ENCODE measurements at places on chromosomes 12 and 14.
A peak's percentile ranks its signal among the peaks of the same experiment; 100 is the strongest.

DNA sequence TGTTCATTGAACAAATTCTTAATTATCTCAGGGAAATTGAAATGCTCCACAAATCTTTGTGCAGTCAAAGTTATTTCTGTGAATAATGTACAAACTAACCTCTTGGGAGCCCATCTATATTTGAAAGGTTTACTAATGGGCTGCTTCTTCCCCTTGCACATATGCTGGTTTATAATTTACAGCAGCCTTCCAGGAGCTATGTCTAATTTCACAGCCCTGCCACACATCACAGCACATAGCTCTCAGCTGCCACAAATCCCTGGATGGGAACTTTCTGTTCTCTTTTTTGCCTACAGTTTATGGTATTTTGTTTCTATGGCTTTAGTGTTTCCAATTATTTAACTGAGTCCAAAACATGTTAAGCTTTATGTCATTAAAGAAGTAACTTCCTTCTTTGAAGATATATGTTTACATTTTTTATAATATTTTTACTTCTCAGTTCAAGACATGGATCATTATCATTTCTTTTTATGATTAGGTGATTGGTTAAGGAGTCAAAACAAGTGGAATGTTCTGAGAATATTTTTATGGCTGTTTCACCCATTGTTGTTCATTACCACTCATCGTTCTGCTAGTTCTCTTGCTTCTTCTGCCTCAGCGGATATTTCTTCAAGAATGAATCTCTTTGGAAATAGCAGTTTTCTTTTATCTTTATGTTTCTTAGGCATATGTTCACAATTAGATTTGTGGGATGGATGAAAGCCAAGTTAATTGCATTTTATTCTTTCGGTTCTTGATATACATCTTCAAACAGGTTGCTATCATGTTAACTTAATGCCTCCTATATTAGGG is 475.6 kb upstream of the MIS18BP1 start:
- no peak for DNase-seq

- DNase-seq, result no peak
These were observed 68.7 kb downstream of the PLEKHA5 start for GRCh38 chr12:19198272-19198671.

DNA sequence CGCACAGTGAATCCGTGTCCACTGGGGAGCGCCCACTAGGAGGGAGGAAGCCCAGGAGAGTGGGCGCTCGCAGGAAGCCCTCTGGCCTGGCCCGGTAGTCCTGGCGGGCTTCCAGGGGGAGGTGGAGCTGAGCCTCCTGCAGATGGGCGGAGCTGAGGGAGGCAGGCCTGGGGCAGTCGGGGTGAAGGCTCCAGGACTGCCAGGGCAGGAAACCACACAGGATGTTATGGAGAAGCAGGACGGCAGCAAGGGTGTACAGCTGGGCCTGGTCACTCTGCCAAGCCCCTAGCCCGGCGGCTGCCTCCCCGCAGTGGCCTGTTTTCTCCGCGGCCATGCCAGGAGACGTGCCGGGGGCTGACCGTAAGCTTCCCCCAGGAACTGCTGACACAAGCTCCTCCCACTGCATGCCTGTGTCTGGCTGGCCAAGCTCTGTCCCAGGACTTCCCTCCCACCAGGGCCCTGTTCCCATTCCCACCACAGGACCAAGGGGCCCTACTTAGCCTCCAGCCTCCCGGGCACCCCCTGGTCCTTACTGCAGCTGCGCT is 143.4 kb upstream of the C14orf180 start:
- no peak for DNase-seq

DNA sequence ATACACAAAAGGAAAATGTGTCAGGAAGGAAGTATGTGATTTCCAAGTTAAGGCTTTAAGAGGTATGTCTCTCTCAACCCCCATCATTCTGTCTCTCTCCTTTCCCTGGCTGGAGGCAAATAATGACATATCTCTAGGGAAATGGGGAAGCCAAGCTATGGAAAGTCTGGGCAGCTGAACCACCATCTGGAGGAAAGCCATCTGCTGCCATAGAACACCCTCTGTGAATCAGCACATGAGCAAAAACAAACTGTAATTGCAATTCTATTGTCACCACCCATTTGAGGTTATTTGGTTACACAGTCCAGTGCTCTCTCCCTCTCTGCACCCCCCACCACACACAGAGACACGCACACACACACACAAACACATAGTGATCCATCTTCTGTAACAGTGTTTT is 766.2 kb downstream of the FLRT2 start:
- no peak for DNase-seq

GRCh38 chr12:49763006-49763591 is 21.7 kb downstream of the TMBIM6 start:
- DNase-seq, result peak; percentile 86

GRCh38 chr14:101454229-101454628 is 107.1 kb upstream of the DIO3 start:
- no peak for DNase-seq

DNA sequence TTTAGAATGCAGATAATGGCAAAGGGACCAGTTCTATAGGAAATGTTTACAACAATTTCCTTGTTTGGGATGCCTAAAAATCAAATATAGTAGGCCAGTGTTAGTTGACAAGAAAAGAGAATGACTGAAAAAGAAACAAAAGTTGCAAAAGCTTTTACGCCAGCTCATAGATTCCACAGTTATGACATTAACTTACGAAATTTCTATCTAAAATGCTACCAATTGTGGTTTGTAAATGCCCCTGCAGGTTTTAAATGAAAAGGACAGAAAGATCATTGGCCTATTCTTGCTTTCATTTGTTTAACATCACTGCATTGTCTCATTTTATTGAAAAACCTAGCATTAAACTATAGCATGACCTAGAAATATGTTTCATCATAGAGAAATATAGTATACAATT is 345.8 kb downstream of the CCDC91 start:
- no peak for DNase-seq

- DNase-seq, result no peak
These were observed 7.4 kb downstream of the CDKN1B start for GRCh38 chr12:12724421-12725085.

- no peak for DNase-seq
These were observed 16.3 kb downstream of the MSRB3 start for GRCh38 chr12:65294641-65295262.

DNA sequence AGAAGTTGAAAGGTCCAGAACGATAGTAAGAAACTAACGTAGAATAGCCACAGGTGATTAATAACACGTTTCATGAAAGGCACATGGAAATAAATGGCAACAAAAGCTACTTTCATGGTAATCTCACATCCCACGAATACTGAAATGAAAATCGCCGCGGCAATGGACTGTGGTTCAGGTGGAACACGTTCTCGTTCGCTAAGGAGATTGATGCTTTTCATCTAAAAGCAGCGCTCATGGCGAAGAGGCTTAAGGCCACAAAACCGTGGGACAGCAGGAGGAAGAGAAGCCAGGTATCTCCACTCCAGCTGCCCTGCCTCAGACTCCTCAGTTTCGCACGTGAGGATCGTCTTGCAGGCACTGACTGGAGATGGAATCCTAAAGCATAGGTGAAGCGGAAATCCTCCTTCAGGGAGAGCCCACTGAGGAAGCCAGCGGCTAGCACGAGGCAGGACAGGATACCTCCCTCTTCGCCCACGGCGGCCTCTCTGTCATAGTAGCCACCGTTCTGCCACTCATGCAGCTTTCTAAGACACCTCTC is 696 bp upstream of the GPHN start:
- no peak for DNase-seq

DNA sequence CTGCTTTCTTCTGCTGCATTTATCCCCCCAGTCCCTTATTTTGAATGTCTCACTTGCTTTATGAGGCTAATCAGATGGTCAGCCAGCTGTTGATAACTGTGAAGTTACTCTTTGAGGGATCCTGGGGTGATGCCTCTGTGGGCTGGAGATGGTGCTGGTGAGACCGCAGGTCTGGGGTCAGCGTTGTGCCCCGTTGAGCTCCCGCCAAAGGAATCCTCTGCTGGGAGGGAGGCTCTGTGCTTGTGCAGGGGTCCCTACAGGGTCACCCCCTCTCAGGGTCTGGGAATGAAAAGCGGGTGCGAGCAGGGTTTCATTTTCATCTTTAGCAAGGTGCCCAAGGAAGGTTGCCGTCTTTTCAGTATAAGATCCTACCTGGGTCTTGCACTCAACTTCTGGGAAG is 161.2 kb upstream of the RTL1 start:
- no peak for DNase-seq

GRCh38 chr14:97692084-97692483 is 894.9 kb downstream of the VRK1 start:
- no peak for DNase-seq

GRCh38 chr12:67534681-67535080 is 113.9 kb upstream of the DYRK2 start:
- DNase-seq, result no peak

- DNase-seq, result no peak
These were observed 61.9 kb upstream of the BEGAIN start for GRCh38 chr14:100649173-100649519.

DNA sequence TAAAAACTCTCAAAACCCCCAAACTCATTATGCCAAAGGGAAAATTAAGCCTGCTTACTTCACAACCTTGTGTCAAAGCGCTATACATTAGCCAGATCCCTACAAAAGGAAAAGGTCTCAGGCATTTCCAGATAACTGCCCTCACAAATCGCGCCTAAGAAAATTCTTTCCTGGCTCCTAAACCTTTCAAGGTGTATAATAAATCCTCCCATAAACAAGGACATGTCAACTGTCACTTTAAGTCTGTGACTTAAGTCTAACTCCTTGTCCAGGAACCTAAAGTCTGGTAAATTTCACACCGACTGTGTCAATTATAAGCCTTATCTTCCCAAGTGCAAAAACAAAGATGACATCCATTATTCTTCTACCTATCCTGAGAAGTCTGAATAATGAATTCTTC is 4.3 kb upstream of the ETFBKMT start:
- no peak for DNase-seq

DNA sequence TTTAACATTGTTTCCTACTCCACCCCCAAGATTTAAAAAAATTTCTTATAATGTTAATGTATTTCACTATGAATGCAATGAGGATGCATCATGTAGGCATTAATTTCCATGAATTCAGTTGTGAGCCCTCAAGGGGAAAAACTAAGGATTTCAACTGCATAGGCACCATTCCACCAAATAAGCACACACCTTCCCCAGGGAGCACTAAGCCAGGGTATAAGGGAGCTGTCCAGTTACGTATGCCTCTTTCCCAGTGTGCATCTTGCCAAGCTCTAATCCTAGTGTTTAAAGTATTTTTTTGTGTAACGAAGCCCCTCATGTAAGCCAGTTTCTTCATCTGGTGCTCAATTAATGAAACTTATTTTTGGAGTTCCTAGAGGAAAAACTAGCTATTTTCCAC is 6.6 kb downstream of the FERMT2 start:
- DNase-seq, result no peak

DNA sequence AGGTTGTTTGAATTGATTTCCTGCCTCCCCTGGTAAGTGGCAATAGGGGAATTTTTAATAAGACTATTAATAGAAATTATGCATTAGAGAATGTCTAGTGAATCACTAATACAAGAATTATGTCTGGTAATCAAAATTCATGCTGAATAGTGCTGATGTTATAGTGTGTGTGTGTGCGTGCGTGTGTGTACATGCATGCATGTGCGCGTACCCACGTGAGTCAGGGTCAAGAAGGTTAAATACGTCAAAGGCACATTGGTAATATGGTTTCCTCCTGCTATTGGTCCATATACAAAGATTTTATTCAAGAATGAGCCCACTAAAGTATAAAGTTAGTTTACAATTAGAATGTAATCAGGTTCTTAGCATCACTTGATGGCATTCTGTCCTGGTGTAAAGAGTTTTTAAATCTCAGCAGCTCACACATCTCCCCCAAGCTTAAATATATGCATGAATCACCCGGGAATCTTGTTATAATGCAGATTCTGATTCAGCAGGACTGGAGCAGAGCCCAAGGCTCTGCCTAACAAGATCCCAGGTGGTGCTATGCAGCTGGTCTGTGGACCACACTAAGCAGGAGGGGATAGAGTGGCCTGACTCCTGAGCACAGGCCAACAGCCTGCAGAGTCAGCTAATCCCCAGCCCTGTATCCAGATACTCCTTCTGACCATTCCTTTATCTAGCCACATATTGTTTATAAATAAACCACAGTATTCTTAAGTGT is 43.9 kb downstream of the TTC9 start:
- DNase-seq, result no peak

DNA sequence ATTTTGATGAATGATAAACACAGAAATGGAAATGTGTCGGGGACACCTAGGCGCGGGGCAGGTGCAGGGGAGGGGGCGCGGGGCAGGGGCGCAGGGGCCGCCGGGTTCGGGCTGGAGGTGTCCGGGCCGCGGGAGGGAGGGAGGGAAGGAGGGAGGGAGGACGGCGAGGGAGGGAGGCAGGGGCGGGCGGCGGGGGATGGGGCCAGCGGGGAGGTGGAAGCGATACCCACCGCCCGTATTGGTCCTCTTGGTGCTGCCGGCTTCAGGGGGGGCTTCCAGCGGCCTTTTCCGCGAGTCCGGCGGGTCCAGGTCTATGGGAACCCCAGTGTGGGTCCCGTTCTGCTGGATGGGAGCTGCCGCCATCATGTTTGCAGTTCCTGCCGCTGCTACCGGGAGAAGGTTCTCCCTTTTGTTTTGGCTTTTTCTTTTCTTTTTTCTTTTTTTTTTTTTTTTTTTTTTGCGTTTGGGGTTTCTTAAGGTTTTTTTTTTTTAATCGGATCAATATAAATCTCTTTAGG is 703 bp downstream of the NOVA1 start:
- no peak for DNase-seq

DNA sequence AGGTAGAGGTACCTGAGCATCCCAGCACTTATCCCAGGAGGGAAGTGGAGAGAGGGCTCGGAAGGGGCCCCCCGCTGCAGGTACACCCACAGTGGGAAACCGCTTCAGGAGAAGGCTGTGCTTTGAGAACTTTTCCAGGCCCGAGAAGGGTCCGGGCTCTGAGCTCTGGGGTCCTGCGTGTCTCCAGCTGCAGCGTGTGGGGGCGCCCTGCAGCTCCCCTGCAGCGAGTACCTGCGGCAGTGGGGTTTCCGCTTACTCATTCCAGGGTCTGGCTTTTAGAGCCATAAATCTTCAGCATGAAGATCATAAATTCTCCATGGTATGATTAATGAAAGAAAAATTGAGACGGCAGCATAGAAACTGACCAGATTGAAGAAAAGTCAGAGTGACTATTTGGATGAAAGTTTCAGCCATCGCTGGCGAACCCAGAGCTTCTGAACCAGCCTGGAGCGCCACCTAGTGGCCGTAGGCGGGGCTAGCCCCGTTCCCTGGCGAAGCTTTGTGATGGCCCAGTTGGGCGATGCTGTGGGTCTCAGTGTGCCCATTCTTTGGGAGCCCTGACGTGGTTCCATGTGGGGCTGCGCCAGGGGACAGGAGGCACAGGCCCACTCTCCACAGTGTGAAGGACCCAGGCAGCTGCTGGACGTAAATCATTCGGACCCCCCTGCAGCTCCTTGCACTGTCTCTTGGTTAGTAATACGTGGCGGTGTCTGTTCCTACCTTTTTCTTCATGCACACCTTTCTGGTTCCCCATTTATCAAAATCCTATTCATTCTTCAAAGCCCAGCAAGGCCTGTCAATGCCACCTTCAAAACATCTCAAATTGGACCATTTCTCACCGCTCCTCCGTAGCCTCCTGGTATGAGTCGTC is 198.2 kb downstream of the TSPAN9 start:
- DNase-seq, result peak; percentile 81

DNA sequence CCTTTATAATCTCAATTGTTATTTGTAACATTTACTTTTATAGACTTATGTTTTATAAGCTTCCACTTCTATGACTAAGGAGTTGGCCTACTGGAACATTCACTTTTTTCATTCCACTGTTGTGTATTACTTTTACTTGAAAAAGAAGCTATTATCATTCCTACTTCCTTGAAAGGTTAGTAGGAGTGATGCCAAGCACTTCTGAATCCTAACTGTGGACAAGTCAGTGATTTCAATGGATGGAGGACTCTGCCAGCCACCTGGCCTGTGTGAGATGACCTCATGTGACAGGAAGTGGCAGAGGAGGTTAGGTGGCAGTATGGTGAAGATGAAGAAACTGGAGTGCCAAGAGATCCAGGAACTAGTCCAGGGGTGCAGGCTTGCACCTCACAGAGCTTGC is 46.0 kb downstream of the TECPR2 start:
- DNase-seq, result no peak

All from stimulated activated naive CD8-positive, alpha-beta T cell treated with anti-CD3 and anti-CD28 coated beads, Interleukin-15, Interleukin-2, amounts not matched to agents 100 U/mL and 50 U/mL, for 24 hours (primary cell).